ENCODE measurements at places on chromosomes 16 and 17. TPM values are rescaled to one million over a fixed set of nuclear protein-coding genes. Genes with fewer than 3 reads are reported as not detected.

DNA sequence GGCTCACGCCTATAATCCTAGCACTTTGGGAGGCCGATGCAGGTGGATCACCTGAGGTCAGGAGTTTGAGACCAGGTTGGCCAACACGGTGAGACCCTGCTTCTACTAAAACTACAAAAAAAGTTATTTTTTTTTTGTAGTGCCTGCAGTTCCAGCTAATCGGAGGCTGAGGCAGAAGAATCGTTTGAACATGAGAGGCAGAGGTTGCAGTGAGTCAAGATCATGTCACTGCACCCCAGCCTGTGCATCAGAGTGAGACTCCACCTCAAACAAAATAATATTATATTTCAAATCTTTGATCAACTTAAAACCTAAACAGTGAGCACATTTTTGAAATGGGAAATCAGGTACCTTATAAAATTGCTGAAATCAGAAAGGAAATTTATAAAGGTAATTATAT is 36.5 kb downstream of the NCOR1 start:
- no peak for DNase-seq

Gene KIF18B
- total RNA-seq: 90.8 TPM

Gene SLC16A11
- total RNA-seq: 0.30 TPM

Gene IL17C
- total RNA-seq: not detected

- DNase-seq: no peak
These were observed 503 bp downstream of the C16orf54 start for GRCh38 chr16:29745121-29745852.

DNA sequence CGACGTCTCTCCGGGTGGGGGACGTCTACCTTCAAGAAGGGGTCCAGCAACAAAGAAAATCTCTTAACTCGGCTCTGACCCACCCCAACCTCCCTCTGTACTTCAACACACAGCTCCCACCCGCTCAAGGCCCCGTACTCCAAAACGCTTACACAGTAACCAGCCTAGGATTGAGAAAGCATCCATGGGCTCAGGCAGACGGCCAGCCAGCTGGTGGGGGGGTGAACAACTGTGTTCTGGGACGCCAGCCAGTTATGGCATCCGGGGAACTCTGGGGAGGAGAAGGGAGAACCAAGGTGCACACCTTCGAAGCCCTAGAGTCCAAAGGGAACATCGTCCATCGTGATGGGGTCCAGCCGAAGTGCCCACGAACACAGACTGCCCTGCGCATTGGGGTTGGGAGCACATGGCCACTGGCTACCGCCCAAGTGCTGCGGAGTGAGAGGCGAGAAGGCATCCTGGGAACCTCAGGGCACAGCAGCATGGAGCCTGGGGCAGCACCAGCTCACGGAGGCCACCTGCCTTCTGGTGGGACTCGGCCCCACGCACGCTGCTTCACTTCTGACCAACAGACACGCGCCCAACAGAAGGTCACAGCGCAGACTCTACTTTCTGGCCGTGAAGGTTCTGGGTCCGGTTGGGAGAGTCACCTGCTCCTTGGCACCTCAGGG is 14.3 kb downstream of the SLC16A3 start:
- DNase-seq: no peak
